ENCODE measurements at places on chromosomes 12 and 14.

DNA sequence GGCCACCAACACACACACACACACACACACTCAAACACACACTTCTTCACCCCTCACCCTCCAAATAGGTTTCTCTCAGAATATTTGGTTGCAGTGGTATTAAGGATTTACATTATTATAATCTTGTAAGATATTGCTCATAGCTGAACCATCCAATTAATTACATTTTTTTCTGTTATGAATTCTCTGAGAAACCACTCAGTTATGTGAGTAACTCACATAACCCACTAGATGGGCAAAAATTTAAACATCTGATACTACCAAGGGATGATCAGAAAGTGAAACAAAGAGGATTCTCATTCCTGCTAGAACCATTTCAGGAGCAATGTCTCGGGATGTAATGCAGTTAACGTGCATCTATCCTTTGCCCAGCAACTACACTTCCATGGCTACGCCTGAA, 31.6 kb downstream of the TMTC1 start:
- DNase-seq = no peak

- DNase-seq = no peak
Observed at GRCh38 chr12:8831116-8831515, 8.7 kb downstream of the A2ML1 start.

- DNase-seq = no peak
Observed at GRCh38 chr14:105466531-105467248, 7.9 kb upstream of the CRIP2 start.

DNA sequence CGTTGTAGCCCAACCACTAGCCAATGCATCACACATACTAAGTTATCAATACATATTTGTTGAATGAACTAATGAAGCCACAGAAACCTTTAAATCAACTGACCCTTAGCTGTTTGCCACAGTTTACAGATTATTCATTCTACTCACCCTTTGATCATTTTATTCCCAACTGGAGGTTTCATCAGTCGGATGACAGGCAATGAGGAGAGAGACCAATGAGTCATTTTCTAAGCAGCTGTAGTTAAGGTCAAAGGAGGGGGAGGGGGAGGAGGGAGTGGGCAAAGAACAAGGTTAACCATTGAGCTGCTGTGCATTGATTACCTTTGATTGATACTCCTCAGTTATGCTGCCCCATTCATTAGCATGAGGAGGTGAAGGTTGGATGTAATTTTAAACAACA, 469.5 kb downstream of the VRK1 start:
- DNase-seq = no peak

GRCh38 chr14:104788161-104788818, 7.3 kb downstream of the AKT1 start:
- DNase-seq = no peak

DNA sequence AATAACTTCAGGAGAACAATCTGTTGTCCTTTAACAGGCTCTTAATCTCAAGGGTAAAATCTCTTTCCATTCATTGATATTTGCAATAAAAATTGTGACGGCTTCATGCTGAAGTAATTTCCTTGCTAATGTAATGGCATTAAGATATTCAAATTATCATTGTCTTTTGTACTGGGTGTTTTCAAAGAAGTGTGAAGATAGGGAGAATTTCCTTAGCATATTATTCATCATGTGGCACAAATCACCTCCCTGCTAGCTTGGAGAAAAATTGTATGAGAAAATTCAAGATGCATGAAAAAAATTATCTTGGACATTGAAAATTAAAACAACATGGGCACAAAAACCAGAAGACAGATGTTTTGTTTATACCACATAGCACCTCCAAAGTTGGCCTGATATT, 63.6 kb upstream of the ARID2 start:
- no peak for DNase-seq

GRCh38 chr12:116735951-116736599, 1.8 kb downstream of the SPRING1 start:
- DNase-seq = no peak

GRCh38 chr12:91603060-91603459, 420.4 kb upstream of the DCN start:
- DNase-seq = no peak

DNA sequence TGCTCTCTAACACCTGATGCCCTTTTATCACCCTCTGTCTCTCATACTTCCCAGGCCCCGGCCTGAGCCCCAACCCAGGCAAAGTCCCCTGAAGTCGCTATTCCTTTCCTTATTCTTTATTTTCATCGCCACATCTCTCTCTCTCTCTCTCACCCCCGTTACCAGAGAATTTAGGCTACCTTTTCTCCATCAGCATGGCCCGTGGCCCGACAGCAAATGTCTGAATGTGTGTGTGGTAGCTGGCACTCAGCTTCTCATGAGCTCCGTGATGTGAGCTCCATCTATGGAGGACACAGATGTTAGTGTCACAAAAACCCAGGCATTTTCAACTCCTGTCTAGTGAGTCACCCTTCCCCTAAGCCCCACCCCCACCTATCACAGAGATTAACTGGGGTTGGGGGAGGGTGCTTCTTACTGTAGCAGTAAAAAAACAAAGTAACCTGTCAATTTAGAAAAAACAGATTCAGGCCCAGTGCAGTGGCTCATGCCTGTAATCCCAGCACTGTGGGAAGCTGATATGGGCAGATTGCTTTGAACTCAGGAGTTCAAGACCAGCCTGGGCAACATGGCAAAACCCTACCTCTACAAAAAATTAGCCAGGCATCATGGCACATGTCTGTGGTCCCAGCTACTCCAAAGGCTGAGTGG, 53.8 kb downstream of the VCPKMT start:
- peak; percentile 81 for DNase-seq

DNA sequence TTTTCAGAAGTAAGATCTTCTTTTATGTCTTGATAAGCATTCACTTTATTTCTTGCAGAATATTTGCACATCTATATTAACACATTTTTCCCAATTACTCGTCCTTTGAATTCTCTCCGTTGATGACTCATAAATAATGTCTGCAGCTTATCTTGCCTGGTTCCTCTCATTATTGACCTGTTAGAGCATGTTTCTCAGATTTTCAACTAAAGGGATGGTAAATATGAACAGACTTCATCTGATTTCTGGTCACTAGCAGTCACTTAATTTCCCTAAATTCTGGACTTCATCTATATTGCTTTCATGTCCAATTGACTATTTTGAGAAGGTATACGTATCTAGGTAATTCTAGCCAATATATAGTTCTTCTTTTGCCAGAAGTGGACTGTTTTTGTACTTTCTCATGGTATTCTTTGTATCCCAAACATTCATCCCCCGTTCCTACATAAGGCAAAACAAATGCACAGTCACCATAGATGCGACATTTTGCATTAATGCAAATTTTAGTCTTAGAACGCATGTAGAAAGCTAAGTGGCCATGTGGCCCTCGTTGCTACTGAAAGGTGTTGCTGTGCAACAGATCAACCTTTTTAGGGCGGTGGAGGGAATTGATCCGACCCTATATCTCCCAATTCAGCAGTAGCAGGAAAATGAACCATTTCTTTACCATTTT, 6.2 kb downstream of the PIK3C2G start:
- no peak for DNase-seq

GRCh38 chr12:130482448-130482847, 144.8 kb downstream of the PIWIL1 start:
- DNase-seq = no peak

- DNase-seq = no peak
Observed at GRCh38 chr14:83994020-83994419, 1535.9 kb upstream of the FLRT2 start.

DNA sequence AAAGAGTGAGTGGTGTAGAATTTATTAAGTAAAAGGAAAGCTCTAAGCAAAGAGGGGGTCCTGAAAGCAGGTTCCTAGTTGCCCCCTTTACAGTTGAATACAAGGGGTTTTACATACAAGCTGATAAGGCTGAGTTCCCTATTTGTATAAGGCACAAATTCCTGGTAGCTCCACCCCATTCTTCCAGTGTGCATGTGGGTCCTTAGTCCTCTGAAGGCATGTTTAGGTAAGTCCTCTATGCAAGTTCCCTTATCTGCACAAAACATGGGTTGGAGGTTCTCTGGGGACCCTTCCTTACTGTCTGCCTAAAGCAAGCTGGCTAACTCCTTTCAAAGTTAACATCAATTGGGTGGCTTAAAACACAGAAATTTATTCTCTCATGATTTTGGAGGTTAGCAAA, 2.9 kb upstream of the FAR2 start:
- no peak for DNase-seq

DNA sequence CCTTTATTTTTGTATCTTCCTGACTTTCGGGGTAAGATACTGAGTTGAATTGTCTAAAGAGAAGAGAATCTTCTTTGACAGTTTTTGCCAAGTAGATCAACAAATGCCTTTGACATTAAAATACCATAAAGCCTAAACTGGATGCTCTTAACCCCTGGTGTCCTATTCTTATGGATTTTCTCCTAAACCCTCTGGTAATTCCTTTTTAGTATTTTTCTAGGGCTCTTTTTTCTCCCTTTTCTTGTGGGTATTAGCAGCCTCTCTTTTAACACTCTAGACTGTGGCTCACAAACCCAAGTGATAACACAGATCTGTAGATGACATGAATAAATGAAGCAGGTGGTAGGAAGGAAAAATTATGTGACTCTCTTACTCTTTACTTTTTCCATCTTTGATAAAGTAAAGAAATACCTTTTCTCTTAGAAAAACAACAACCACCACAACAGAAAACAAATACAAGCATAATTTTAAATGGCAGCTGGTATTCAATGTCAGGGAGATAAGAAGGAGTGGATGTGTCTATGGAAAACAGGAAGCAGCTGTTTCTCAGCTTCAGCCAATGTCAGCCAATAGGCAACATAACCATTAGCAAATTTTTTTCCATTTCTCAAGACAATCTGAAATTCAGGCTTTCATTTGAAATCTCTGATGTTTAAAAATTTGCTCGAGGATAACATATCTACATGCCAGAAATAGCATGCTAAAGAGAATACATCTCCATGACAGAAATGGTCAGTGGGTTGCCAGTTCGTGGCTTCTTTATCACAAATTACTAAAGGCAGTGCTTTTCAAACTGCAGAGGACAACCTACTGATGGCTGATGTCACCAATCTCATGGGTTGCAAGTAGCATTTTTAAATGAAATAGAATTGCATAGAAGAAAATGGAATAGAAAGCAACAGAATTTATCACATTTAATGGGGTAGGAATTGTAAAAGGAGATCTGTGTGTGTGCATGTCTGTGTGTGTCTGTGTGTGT, 123.1 kb upstream of the KRR1 start:
- DNase-seq = no peak

- DNase-seq = no peak
Observed at GRCh38 chr14:99737956-99738667, 54.0 kb downstream of the CYP46A1 start.

DNA sequence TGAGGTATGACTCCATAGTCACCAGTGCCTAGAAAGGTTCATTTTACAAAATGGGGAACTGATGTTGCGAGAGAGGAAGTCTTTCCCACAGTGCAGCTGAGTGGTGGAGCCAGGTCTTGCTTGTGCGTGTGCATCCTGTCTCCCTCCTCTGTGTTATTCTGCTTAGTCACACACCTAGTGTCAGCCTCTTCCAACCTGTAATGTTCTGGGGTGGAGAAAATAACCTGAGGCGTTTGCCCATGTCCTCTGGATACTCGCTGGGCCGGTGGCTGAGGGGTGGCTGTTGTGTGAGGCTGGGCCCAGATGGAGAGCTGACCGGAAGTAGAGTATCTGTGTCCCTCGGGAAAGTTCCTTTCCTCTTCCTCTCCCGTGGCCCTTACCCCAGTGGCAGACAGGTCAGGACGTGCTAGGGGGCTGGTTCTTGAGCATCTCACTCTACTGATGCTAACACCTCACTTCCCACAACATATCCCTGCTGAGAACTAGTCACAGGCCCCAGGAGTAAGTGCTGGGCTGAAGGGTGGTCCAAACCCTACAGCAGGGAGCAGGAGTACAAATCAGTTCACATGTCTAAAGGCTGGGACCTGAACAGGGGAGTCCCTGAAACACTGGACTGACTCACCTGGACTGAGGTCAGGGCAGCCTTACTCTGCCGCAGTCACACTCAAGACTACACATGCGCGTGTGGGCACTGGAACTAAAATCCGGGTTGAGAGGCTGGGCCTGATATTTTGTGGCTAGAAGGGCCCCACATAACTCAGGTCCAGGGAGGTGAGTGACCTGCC, 7.0 kb downstream of the MLF2 start:
- DNase-seq = no peak

GRCh38 chr14:69101331-69101826, 51.5 kb downstream of the DCAF5 start:
- DNase-seq = no peak

GRCh38 chr12:59452259-59452658, 143.6 kb upstream of the SLC16A7 start:
- DNase-seq = no peak

- DNase-seq = no peak
Observed at GRCh38 chr12:67274186-67274585, 5.0 kb downstream of the CAND1 start.

DNA sequence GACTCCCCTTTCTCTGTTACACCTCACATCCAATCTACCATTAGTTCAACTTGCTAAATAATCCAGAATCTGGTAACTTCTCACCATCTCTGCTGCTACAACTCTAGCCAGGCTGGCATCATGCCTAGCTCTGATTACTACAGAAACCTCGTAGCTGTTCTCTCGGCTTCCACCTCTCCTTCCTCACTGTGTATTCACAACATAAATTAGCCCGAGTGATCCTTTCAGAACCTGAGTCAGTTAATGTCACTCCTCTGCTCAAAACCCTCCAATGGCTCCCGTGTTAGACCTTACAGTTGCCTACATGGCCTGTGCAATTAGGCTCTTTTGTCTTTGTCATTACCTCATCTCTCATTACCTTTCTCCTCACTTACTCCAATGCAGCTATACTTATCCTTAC, 139.4 kb downstream of the PDE3A start:
- no peak for DNase-seq

- DNase-seq = no peak
Observed at GRCh38 chr14:67004521-67004920, 184.7 kb upstream of the GARIN2 start.

- DNase-seq = no peak
Observed at GRCh38 chr14:30271811-30272323, 287.1 kb upstream of the G2E3 start.

DNA sequence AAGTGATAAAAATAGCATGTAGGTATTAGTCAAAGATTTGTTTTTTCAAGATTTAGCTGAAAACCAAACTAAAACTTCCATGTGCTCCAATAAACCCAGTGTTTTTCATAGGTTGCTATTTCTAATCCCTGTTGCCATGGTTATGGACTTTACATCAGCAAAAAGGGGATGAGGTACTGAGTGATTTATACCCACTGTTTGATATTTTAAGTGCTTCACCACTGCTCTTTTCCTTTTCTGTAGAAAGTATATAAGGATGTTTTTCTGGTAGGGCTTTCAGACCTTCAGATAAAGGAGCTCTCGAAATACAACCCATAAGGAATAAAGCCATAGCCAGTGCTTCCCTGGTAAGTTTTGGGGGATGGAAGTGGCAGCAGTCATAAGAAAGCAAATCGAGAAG, at the start of gene OTOGL:
TSS of gene OTOGL (plus strand) at position 279 of the 400 bp plus-strand sequence. CDS start 109,895 bp downstream, outside the sequence.
- no peak for DNase-seq

- no peak for DNase-seq
Observed at GRCh38 chr12:34215213-34215892, 193.1 kb downstream of the ALG10 start.

- DNase-seq = no peak
Observed at GRCh38 chr14:39181693-39182047, 6.6 kb downstream of the PNN start.

Measured in stimulated activated CD4-positive, alpha-beta T cell treated with anti-CD3 and anti-CD28 coated beads, Interleukin-2, amount 100 ng/mL, for 4 hours (primary cell).